A673 (cell line): ENCODE measurements at places on chromosomes 2 and 18. TPM values are rescaled to one million over a fixed set of nuclear protein-coding genes. Genes with fewer than 3 reads are reported as not detected.

POMC gene
- total RNA-seq = not detected in 2 replicates

GRCh38 chr2:175475130-175475529 lies 293.6 kb upstream of the ATP5MC3 start:
- no peaks in the 10 kb centered on the region for H3K36me3 ChIP-seq
- H3K4me1 ChIP-seq = no peaks in the 10 kb centered on the region
- no peak for DNase-seq
- H3K27ac ChIP-seq = no peak overlapping the region
- no peaks in the 10 kb centered on the region for H3K27me3 ChIP-seq

- H3K4me1 ChIP-seq = no peaks in the 10 kb centered on the region
- no peak overlapping the region for H3K4me3 ChIP-seq
- no peaks in the 10 kb centered on the region for H3K27me3 ChIP-seq
- H3K27ac ChIP-seq = no peak overlapping the region
These were observed 432.7 kb upstream of the ID2 start for GRCh38 chr2:8249141-8249540.

GRCh38 chr2:64179582-64180321 lies 35.5 kb upstream of the PELI1 start:
- no peaks in the 10 kb centered on the region for H3K36me3 ChIP-seq
- no peak overlapping the region for H3K27ac ChIP-seq
- H3K4me3 ChIP-seq = no peak overlapping the region
- no peak for DNase-seq
